ENCODE measurements at places on chromosomes 5 and 9. TPM values are rescaled to one million over a fixed set of nuclear protein-coding genes. Genes with fewer than 3 reads are reported as not detected.
A peak's percentile ranks its signal among the peaks of the same experiment; 100 is the strongest.

SEMA4D gene
- total RNA-seq = 14.1 TPM

CEL gene
- 0.51 TPM for total RNA-seq

CCNJL gene
- total RNA-seq = 1.0 TPM

ETF1 gene
- total RNA-seq = 97.2 TPM

DNA sequence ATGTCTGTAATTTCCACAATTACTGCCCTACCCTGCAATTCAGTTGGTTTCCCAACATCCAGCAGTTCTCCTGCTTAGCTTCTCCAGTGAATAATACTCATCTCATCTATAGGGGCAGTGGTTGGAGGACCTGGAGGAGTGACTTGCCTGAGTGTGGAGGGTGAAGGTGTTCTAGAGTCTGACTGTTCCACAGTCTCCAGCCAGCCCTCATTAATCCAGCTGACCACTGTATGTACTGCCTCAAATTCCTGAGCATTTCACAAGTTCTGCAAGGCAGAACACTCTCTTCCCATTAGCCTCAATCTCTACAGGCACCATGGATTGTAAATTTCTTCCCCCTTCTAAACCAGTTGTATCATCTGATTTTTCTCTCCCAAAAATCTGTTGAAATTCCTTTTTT is 147.4 kb upstream of the NFIL3 start:
- DNase-seq = no peak

DNA sequence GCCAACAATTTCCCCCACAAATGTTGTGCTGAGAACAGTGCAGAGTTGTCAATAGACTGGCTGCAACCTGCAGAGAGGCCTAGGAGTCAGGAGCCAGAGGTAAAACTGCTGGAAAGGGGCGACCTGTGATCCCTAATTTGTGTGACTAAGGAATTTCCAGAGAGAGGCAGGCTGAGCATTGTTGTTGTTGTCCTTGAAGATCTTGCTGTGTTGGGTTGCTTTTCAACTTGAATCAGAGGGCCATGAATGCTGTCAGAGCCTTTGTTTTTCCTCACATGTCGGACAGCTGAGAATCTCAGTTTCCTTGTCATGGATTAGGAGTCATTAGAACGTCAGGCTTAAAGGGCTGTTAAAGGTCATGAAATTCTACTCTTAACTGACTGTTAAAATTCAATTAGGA is 134.6 kb upstream of the ASTN2 start:
- DNase-seq = no peak

DNA sequence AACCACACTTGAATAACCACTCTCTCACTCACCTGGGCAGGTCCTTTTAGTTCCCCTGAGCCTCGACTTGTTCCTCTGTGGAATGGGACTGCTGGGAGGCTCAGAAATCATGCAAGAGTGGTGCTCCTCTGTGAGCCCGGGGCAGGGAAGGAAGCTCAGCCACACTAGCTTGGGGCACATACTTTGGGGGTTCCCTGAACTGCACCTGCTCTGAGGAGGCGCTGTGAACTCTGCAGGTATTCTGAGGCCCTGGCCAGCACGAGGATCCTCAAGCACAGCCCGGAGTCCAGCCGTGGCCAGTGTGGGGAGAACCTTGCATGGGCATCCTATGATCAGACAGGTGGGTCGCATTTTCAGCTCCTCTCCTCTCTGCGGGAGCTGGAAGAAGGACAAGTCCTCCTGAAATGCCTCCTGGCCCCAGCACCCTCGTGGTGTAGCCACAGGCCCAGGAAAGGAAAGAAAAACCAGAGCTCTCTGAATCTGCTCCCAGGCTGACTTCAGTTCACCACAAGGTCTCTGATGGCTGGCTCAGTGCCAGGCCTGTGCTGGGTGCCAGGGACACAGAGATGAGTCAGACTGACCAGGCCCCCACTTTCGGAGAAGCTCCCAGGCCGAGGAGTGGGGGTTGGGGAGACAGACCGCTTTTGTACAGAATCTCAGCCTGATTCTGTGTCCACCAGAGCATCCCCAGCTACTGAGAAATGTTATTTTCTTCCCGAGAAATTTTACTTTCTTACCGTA is 11.9 kb downstream of the GLIPR2 start:
- peak; percentile 99 for DNase-seq
